Activated naive CD4-positive, alpha-beta T cell treated with anti-CD3 and anti-CD28 coated beads for 36 hours (primary cell): ENCODE measurements at places on chromosomes 12 and 14. TPM values are rescaled to one million over a fixed set of nuclear protein-coding genes. Genes with fewer than 3 reads are reported as not detected.

Gene WSCD2
- total RNA-seq = not detected

Gene SERPINA5
- not detected for total RNA-seq

Gene SERPINA12
- total RNA-seq = not detected

Gene LRFN5
- total RNA-seq = not detected

Gene HCAR3
- not detected for total RNA-seq

Gene PLCZ1
- total RNA-seq = not detected

Gene CIROP
- not detected for total RNA-seq

Gene CABP1
- not detected for total RNA-seq

Gene ANKS1B
- total RNA-seq = not detected

Gene KRT6C
- total RNA-seq = not detected

Gene HAL
- 0.31 TPM for total RNA-seq

Gene BEST3
- total RNA-seq = not detected

Gene NEUROD4
- total RNA-seq = not detected

Gene PLEKHD1
- not detected for total RNA-seq
